Heart left ventricle (tissue), 16 donors: ENCODE measurements at places on chromosomes 7 and 10. TPM values are rescaled to one million over a fixed set of nuclear protein-coding genes. Genes with fewer than 3 reads are reported as not detected.

DNA sequence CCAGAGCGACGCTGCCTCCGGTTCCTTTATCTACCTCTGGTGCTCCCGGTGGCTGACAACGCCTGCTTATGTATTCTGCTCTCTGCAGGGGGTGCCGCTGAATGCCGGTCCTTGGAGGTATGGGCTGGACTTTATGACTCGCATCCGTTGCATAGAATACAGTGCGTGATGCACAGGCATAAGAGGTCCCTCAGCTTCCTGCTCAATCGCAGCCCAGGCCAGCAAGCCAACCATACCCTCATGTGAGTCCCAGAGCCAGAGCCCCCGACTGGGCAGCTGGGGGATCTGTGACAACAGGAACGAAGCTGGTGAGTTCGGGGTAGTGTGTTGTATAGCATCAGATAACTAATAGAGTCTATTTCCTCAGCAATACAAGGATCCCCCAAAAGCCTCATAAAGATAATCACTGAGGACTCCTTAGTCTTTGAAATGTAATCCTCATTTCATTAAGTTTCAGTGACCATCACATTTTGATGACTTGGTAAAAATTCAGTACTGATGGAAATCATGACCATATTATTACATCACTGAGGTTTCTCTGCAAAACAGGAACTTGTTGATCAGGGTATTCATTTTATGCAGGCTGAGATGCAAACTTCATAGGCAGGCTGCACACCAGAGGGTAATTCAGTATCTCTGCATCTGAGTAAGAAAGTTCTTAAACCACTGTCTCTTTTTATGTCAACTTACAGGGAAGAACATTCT is 607.8 kb downstream of the PTPRN2 start:
- no peaks in the 10 kb centered on the region for H3K4me1 ChIP-seq
- no peaks in the 10 kb centered on the region for H3K36me3 ChIP-seq
- H3K4me3 ChIP-seq = no peak overlapping the region

DNA sequence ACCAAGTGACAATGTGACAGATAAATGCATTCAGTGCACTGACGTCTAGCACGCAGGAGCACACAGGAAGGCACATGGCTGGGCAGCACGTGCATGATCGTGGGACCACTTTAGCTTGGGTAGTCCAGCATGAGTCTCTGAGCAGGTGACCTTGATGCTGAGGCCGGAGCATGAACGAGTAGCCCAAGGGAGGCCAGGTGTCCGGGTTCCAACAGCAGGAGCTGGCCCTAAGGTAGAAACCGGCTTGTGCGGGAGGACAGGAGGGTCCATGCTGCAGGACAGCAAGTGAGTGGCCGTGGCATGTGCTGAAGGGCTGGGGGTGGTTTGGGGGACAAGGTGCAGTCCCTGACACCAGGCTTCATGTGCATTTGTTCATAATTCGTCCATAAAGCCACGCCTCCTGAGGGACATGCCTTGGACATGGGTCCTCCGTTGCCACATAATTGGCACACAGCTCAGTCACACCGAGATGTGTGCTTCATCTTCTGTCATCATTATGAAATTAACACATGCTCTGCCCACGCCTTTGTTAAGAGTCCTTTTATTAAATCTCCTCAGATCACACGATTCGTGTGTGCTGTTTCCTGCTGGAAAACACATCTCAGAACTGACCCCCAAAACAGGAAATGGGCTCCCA is 3.1 kb upstream of the STK32C start:
- H3K4me1 ChIP-seq = peaks cover 18% of the 10 kb centered on the region
- H3K36me3 ChIP-seq = no peaks in the 10 kb centered on the region
- no peak overlapping the region for H3K4me3 ChIP-seq
- no peak for DNase-seq
- no peaks in the 10 kb centered on the region for H3K27me3 ChIP-seq

GRCh38 chr7:157693071-157693520 is 356.3 kb downstream of the DNAJB6 start:
- peaks cover 17% of the 10 kb centered on the region for H3K4me1 ChIP-seq
- H3K36me3 ChIP-seq = no peaks in the 10 kb centered on the region
- no peak overlapping the region for H3K4me3 ChIP-seq

DNA sequence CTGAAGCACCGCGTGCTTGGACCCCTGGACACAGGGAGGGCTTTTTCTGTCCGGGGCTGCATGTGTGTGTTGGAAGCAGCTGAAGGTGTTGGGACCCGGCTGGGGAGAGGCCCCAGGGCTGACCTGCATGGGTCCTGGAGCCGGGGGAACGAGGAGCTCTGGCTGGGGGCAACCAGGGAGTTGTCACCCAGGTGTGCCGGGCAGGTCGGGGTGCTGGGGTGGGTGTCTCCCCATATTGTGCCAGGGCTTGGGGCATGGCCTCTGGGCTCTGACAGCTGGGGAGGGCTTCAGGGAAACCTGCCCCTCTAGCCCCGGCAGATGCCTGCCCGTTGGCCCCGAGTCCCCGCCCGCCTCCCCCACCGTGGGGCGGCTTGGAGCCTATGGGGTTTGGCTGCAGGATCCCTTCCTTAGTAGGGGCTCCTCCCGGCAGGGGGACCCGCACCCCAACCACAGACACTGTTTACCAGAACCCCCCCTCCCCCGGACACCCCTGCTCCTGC is 42.3 kb downstream of the UNCX start:
- DNase-seq = no peak
- H3K4me1 ChIP-seq = no peaks in the 10 kb centered on the region
- no peaks in the 10 kb centered on the region for H3K36me3 ChIP-seq
- no peak overlapping the region for H3K4me3 ChIP-seq
- H3K27ac ChIP-seq = no peak overlapping the region

DNA sequence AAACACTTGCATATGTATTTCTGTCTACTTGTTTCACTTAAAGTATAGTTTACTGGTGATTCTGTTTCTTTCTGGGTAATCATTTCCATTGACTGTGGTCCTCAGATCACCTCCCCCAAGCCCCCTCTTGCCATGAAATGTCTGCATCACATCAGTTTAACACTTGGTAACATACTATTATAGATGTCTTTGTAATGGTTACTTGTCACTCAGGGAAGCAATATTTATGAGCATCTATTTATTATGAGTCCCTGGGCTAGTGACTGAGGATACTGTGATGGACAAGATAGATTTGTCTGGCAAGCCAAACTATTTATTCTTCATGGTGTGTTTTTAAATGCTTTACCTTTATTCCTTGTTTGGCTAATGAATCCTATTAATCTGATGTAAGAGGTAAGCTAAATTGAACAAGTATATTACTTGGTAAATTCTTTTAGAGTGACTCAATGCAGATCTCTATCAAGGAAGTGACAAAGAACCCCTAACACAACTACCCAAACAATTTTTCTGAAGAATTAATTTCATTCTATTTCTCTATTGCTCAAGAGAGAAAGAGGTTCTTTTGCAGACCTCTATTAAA is 270.9 kb downstream of the RELN start:
- no peak overlapping the region for H3K4me3 ChIP-seq
- H3K27me3 ChIP-seq = no peaks in the 10 kb centered on the region
- no peak for DNase-seq

GRCh38 chr7:45106-46090 is 147.0 kb upstream of the FAM20C start:
- H3K27me3 ChIP-seq = peaks cover 4% of the 10 kb centered on the region
- no peak overlapping the region for H3K4me3 ChIP-seq
- no peaks in the 10 kb centered on the region for H3K36me3 ChIP-seq
- no peaks in the 10 kb centered on the region for H3K4me1 ChIP-seq
- no peak overlapping the region for H3K27ac ChIP-seq
- peak; percentile 2 for DNase-seq

DNA sequence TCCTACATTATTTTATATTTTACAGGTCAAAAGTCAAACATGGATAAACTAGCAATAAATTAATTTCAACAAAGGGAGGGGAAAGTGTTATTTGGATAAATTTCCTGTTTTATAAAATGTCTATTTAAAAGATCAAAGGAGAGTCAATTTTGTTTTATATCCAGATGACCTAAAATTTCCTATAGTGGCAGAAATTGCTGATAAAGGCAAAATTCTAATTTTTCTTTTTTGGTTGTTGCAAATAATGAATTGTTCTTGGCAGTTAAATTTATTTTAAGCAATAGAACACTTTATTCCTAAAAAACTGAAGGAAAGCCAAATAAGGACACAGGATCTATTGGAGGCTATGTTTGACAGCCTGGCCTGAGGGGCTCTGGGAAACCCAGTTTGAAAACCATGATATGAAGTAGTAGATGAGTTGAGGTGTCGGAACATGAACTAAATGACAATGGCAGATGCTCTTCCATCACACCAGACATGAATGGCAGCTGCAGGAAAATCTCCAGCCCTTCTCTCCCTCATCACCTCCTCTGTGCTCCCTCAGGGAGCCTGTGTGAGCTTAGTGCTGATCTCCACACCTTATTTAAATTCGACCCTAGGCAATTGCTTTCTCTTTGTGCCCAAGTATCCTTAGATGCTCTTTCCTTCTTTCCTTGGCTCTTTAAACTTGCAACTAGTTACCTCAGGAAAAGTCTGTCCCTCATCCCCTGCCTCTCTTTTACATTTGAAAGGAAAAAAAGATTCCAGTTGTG is 395.0 kb downstream of the THSD7A start:
- H3K4me1 ChIP-seq = no peaks in the 10 kb centered on the region
- no peak overlapping the region for H3K27ac ChIP-seq
- H3K36me3 ChIP-seq = no peaks in the 10 kb centered on the region

DNA sequence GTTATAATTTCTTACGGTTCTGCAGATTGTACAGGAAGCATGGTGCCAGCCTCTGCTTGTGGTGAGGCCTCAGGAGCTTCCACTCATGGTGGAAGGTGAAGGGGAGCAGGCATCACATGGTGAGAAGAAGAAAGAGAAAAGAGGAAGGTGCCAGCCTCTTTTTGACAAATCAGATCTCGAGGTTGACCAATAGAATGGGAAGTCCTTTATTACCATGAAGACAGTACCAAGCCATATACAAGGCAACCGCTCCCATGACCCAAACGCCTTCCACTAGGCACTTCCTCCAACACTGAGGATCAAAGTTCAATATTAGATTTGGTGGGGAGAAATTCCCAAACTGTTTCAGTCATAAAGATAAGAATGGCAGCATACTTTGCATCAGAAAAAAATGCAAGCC is 502.8 kb downstream of the GLRX3 start:
- H3K4me3 ChIP-seq = no peak overlapping the region
- H3K36me3 ChIP-seq = no peaks in the 10 kb centered on the region
- H3K27me3 ChIP-seq = no peaks in the 10 kb centered on the region
- DNase-seq = no peak
- H3K27ac ChIP-seq = no peak overlapping the region
- no peaks in the 10 kb centered on the region for H3K4me1 ChIP-seq

GRCh38 chr10:79923669-79924068 is 25.2 kb downstream of the SFTPD start:
- no peak for DNase-seq
- no peaks in the 10 kb centered on the region for H3K36me3 ChIP-seq
- no peak overlapping the region for H3K4me3 ChIP-seq
- H3K27me3 ChIP-seq = no peaks in the 10 kb centered on the region
- H3K4me1 ChIP-seq = peaks cover 12% of the 10 kb centered on the region
- no peak overlapping the region for H3K27ac ChIP-seq

DNA sequence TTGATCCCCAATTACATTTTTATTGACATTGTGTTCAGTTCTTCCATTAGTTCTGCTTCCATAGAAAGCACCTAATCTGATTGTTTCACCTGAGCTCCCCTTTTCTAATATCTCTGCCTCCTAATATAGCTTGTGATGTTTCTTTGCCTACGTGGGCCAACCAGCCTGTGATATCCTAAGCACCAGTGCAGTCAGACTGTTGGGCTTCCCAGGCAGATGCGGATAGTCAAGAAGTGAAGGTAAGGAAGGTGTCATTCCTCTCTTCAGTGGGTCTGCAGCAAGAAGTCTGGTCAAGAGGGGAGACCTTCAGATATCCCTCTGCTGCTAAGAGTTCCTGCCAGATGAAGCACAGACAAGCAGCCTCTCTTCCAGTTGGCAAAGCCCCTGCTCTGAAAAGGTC is 16.2 kb upstream of the DGKI start:
- no peaks in the 10 kb centered on the region for H3K27me3 ChIP-seq
- H3K4me1 ChIP-seq = no peaks in the 10 kb centered on the region
- H3K4me3 ChIP-seq = no peak overlapping the region
- no peak for DNase-seq

- peak; percentile 63 for DNase-seq
- no peak overlapping the region for H3K4me3 ChIP-seq
- peaks cover 80% of the 10 kb centered on the region for H3K4me1 ChIP-seq
- no peaks in the 10 kb centered on the region for H3K27me3 ChIP-seq
- H3K36me3 ChIP-seq = no peaks in the 10 kb centered on the region
- H3K27ac ChIP-seq = no peak overlapping the region
These were observed 142.0 kb downstream of the CELF2 start for GRCh38 chr10:11159543-11160215.

Gene HDAC9
- 47.3 TPM for total RNA-seq

Gene SORCS3
- total RNA-seq = 0.19 TPM

Gene SEMA3A
- total RNA-seq = 1.0 TPM

Gene PNLIPRP1
- total RNA-seq = 0.53 TPM

Gene BBS9
- total RNA-seq = 13.4 TPM

Gene FAS
- 14.5 TPM for total RNA-seq
